ENCODE measurements at places on chromosomes 3 and 15.

DNA sequence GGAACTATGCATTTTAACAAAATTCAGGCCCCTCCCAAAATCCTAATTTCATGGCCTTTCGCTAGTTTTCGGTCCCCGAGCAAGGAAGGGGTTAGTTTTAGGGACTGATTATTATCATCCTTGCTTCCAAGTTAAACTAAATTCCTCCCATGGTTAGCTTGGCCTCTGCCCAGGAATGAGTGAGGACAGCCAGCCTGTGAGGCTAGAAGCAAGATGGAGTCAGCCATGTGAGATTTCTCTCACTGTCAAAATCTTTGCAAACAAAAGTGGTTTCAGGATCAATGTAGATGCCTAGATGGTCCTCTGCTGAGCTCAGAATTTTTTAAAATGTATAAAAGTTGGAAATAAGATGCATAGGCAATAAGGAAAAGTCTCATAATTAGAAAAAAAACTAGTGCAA lies 208.9 kb downstream of the RSL24D1 start:
- DNase-seq = no peak

DNA sequence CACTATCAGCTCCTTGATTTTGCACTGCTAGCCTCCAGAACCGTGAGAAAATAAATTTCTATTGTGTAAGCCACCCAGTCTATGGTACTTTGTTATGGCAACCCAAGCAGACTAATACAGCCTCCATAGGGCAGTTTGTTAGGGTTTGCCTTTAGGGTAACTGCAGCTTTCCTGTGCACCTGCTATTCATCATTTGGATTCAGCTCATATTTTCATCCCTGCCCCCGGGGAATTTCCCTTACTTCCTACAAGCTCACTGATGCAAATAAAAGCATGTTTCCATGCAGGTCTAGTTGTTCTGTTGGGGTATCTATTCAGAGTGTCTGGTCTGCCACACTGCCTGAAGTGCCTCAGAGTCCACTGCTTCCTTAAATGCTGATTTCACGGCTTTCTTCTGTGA lies 48.6 kb upstream of the ATOSA start:
- no peak for DNase-seq

- DNase-seq = no peak
Measured at GRCh38 chr3:53807117-53807810, 39.0 kb downstream of the CHDH start.

DNA sequence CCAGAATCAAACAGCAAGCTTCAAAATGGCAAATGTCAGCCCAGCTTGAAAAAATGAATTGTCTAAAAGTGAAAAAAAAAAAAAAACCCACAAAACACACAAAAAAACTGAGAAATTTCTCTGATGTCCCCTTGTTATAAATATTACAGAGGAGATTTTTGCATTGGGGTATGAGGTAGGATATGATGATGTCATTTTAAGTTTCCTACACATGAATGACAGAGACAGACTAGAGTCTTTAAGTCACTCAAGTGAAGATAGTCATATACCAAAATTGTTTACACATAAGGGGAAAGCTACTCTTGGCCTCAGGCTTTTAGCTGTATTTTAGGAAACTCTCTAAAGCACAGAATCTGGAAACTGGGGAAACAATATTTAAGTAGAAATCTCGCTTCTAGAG lies 32.9 kb downstream of the TIMP4 start:
- no peak for DNase-seq

DNA sequence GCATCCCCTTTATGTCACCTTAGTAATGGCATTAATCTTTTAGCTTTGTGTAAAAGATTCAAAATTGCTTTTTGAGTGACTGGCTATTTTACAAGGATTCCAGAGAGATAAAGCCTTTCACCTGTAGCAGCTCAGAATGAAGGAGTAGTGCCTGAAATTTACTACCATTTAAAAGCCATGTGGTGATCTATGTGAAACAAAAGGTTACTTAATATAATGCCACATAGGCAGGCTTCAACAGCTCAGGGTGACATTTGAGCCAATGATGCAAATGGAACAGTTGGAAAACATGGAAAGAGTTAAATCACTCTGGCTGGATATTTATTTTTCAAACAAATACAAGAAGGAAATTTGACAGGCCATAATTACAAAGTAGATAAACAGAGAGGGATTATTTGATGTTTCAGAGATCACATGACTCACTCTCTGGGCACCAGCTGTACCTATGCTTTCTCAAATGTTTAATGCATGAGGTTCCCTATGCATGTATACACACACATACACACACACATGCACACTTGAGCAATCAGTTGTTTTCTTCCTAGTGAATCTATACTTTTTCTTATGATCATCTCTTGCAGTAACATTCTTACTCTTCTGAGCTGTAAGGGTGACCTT lies 171.5 kb downstream of the ZMAT3 start:
- DNase-seq = no peak

GRCh38 chr3:131960324-131960723 lies 74.5 kb downstream of the CPNE4 start:
- DNase-seq = no peak

DNA sequence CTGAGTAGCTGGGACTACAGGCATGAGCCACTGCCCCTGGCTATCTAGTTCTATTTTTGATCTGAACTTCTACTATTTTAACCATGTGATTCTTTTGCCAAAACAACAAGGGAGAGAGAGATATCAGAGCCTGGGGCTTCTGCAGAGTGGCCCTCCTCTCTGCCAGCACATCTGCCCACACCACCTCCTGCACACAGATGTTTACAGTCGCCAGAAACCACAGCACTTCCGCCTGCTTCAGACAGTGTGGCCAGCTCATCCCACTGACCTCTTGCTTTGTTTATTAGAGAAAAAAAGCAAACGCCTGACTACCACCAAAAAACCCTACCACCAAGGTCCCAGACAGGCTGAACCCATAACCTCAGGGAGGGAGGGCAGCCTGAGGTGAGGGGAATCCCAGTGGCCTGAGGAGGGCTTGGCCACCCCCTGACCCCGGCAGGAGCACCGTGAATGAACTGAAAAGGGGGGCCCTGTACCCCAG lies 85.9 kb upstream of the ABHD2 start:
- DNase-seq = peak; percentile 34

GRCh38 chr3:43707266-43707665 lies 16.5 kb downstream of the ABHD5 start:
- no peak for DNase-seq

- no peak for DNase-seq
Measured at GRCh38 chr3:24828011-24828410, 333.4 kb upstream of the THRB start.

GRCh38 chr3:46092702-46093080 lies 65.4 kb upstream of the XCR1 start:
- DNase-seq = no peak

- DNase-seq = peak; percentile 54
Measured at GRCh38 chr3:112043621-112044201, 9.2 kb downstream of the TMPRSS7 start.

GRCh38 chr3:150331978-150332568 lies 76.0 kb upstream of the TSC22D2 start:
- DNase-seq = no peak

DNA sequence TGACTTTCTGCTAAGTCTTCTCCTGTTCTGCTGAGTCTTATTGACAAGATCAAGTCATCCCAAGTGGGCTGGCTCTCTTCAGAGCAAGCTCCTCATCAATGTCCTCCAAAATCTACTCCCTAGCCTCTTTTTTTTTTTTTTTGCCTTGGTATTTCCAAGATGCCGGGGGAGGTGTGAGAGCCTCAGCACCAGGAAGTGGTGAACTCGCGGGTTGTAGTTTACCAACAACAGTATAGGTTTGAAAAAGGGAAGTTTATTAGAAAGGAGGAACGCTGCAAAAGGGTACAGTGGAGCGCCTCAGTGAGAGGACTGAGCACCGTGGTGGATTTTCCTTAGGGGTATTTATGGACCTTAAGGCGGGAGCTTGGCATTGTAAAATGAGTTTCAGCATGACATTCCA lies 94.3 kb upstream of the SGO1 start:
- DNase-seq = no peak

DNA sequence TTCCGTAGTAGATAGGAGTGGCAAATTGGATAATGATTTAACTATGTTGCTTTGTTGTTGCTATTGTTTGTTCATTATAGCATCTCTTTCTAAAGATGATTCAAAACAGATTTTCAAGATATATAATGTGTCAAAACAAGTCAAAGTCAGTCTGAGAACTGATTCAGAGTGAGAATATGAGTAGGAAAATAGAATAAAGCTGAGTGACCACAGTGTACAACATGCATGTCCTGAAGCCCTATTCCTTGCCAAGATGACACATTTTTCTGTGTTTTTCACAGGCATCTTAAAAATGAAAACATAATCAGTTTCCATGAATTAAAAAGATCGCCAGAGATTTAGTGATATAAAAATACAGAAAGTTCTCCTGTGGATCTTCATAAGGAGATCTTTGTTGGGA lies 57.0 kb upstream of the THRB start:
- no peak for DNase-seq

- no peak for DNase-seq
Measured at GRCh38 chr15:49751191-49751590, 130.3 kb downstream of the DTWD1 start.

GRCh38 chr15:58306591-58307312 lies 125.0 kb upstream of the LIPC start:
- no peak for DNase-seq

GRCh38 chr3:65479990-65480389 lies 558.7 kb downstream of the MAGI1 start:
- no peak for DNase-seq

- no peak for DNase-seq
Measured at GRCh38 chr3:143914257-143914656, 57.4 kb upstream of the DIPK2A start.

GRCh38 chr3:134338516-134339261 lies 35.6 kb downstream of the AMOTL2 start:
- DNase-seq = no peak

DNA sequence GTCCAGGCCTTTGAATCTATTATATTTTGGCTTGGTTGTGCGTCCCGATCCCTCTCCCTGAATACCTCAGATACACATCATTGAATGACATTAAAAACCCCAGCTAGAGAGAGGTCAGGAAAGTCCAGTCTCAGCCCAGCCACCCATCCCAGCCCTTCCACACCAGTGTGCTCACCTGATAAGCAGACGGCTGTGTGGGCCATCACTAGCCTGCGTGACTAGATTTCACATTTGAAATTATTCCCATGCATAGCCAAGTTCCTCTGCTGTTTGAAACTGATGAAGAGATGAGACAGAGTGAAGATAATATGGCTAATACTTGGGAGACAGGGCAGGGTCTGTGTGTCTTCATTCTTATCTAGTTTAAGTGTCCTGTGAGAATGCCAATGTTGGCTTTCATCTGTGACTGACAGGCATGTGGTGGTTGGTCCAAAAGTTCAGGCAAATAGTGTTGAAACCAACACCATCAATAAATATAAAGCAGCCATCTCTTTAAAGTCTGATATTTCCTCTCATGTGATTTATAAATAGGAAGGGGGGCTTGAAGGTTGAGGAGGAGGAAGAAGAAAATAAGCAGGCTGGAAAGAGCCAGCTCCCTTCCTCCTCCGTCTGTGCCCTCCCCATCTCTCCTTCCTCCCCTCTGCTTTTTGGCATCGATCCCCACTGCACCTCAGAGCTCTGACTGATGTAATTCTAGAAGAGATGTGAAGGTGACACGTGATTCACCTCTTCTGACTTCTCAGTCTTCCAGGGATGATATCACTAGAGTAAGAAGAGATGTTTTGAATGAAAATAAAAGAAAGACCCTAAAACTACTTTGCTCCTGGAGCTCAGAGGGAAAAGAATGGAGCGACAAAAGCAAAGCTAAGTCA lies 5.1 kb downstream of the FAM43A start:
- DNase-seq = no peak

DNA sequence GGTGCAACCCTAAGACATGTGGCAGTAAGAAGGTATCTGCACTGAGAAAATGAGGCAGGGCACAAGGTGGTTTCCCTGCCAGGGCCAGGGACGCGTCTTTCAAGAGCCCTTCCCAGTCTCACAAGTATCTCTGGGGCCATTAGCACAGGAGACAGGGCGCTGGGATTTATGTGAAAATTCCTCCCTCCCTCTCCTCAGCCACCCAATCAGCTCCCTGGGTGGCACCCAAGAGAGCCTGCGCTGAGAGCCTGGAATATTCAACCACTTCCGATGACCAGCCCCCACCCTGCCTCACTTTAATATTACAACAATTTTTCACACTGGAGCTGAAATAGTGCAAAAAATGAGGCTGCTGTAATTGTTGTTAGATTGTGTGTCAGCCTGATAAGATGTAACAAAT lies 26.1 kb downstream of the SEC61A1 start:
- no peak for DNase-seq

DNA sequence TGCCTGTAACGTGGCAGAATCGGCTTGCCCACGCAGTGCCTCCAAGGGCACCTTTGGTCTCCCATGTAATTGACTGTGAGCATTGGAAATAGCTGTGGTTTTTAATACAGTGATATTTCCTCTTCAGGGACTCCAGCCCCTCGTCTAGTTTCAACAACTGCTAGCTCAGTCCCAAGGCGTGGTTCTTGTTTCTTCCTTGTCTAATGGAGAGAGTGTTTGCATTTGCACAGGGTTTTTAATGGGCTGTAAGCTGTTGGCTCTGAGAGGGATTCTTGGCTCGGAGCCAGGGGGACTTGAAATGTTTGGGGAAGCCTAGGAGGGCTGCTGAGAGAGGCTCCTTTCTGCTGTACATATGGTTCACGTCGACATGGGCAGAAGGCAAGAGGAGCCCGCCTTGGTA lies 86.2 kb downstream of the THSD4 start:
- no peak for DNase-seq

- DNase-seq = no peak
Measured at GRCh38 chr15:43412096-43412495, 41.2 kb downstream of the TUBGCP4 start.

GRCh38 chr3:52479877-52480575 lies 15.1 kb upstream of the STAB1 start:
- DNase-seq = no peak

DNA sequence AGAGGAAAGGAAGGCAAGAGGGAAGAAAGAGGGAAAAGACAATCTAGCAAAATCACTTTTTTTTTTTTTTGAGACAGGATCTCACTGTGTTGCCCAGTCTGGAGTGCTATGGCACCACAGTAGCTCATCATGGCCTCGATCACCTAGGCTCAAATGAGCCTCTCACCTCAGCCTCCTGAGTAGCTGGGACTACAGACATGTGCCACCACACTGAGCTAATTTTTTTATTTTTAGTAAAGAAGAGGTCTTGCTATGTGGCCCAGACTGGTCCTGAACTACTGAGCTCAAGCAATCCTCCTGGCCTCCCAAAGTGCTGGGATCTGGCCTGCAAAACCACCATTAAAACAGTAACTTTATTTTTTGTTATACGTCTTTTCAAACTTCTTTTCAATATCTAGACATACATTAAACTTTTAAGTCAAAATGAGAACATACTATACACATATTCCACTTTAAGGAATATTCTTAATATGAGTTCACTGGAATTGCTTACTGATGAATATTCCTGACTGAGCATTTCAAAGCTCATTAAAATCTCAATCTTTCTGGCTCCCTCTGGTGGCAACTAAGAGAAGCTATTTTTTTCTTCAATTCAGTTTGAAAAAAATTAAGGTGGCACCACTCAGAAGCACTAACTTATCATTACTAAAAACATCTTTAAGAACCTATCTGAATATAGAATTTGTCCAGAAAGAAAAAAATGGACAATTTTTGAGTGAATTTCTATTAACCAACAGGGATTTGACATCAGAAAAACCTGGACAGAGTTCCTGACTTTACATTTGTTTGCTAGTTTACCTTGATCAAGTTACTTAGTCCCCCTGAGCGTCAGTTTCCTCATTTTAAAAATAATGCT lies 40.9 kb downstream of the UACA start:
- peak; percentile 52 for DNase-seq

All from GM13976 (cell line).